Activated CD8-positive, alpha-beta memory T cell treated with anti-CD3 and anti-CD28 coated beads for 24 hours (primary cell): ENCODE measurements at places on chromosomes 3 and 15.

DNA sequence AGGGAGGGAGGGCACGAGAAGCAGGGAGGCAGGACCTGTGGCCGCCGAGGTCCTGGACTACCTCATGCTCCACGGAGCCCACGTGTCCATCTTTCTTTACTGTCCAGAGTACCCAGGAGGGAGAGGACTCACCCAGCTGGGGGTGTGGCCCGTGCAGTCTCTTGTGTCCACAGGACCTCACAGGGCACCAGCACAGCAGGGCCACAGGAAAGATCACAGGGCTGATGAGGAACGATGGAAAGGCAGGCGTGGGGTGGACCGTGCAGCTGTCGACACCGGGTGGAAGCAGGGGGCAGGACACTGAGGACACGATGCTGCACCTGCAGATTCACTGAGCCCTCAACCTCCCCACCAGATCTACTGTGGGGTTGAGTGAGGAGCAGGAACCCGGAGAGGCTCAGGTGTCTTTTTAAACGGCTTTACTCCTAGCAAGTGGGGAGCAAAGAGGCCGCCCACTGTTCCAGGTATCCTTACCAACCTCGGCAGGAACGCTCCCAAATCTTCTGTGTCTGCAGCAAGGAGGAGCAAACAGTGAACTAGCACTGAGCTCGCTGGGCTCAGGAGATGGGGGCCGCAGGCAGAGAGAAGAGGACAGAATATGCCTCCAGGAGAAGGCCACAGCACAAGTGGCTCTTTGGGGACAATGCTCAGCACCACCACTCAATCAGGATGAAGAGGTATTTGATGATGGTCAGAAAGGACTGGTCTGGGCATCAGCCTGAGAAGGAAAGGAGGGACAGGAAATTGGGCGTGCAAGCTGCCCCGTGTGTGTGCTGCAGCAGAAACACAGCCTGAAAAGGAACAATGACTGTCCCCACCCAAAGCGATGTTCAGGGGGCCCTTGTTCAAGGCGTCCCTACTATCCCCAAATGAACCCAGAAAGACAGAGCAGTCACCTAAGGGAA lies 198.8 kb downstream of the XXYLT1 start:
- DNase-seq = no peak

DNA sequence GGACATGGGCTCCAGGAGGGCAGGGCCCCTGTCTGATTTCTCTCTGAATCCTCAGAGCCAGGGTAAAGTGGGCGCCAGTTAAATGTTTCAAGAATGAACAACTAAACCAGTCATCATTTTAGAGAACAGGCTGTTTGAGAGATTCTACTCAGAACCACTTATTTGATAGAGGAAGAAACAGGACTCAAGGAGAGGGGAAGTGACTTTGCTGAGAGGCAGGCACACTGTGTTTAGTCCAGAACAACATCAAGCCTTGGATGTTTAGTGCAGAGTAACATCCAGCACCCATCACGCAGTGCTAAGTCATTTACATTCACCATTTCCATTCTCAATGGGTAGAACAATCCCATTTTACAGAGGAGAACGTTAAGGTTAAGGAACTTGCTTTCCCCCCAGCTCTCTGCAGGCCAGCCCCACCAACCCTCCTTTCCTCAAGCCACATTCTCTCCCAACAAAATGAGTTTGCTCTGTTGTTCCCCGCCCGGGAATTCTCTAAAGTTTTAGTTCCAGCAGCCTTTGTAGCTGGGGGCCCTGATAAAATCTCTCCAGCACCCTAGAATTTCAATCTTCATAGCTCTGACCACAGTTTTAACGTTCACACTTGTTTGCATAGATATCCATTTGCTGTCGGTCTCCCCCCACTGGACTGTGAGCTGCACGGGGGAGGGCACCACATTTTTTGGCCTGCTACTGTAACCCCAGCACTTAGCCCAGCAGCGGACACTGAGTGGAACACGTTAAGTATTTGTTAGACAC lies 962 bp downstream of the NMNAT3 start:
- no peak for DNase-seq

DNA sequence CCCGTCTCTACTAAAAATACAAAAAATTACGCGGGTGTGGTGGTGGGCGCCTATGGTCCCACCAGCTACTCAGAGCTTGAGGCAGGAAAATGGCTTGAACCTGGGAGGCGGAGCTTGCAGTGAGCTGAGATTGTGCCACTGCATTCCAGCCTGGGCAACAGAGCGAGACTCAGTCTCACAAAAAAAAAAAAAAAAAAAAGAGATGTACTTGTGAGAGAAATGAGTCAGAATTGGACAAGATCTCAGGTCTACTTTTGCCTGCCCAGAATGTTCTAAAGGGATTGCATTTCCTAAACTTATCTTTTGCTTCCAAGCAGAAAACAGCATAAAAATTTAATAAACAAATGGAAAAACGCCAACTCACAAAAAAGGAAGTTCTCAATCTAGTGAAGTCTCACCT lies 167.5 kb downstream of the NR2F2 start:
- DNase-seq = no peak

DNA sequence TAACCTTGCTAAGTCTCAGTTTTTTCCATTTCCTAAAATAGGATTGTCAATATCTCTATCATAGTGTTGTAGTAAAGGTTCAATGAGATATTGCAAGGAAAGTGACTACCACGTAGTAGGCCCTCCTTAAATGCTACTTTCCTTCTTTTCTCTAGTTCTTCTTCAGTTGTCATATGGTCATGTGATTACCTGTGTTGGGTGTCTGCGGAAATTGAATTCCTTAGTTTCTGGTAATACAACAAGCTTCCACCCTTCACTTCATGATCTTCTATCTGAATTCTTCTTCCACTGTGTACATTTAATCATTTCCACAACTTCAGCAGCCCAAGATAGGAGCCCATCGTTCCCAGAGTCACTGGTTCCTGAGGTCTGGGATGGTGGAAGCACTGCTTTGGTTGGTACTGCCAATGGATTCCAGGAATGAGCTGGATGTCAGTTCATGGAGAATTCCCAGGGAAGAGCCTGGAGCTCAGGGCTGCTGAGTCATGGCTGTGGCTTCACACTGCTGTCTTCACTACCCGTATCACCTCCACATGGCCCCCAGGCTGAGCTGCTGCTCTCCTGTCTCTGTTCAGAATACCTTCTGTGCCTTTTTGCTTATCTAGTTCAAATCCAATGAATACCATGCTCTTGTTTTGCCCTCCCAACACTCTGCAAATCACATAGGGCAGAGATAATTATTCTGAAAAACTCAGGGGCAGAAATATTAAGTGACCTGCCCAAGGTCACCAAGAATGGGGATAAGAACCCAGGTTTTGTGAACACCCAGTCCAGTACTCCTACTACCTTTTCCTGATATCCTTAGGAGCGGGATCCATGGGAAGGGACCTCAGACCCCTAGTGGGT lies 98.6 kb downstream of the RPL39L start:
- peak; percentile 65 for DNase-seq

- no peak for DNase-seq
Observed at GRCh38 chr3:23459465-23459864, 256.3 kb downstream of the UBE2E2 start.

GRCh38 chr3:11539677-11540076 lies 104.0 kb downstream of the VGLL4 start:
- no peak for DNase-seq

- DNase-seq = no peak
Observed at GRCh38 chr15:91151781-91152563, 51.9 kb downstream of the SV2B start.

DNA sequence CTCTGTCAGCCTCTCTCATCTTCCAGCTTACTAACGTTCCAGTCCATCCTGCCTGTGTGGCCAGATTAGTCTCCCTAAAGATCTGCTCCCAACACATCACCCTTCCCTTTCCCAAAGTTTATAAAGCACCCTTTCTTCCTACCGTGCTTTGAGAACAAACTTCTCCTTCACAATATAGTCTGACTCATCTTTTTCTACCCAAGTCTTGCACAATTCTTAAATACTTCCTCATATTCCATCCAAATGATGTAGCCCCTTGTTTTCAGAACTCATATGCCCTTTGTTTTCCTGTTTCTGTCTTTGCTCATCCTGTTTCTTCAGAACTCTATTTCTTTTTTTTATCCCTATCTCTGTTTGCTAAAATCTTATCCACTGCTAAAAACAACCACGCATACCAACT lies 326.8 kb downstream of the MFSD1 start:
- no peak for DNase-seq

DNA sequence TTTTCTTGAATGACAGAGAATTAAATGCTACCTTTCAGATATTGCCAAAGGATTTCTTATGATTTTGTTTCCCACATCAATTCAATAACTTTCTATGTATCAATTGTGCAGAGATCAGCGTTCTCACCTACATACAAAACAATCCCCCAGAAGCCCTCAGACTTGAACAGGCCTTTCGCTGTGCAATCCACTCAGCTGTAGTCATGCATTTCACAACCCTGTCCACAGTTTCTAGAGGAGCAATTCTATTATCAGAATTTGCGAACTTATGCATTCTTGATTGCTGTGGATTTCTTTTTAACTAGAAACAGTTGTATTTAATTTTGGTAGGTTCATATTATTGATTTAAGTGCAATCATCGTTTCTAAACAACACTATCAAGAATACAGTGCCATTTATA lies 13.7 kb upstream of the ALCAM start:
- no peak for DNase-seq
